ENCODE measurements at places on chromosomes 3 and 15.

- no peak for DNase-seq
Observed at GRCh38 chr15:39127925-39128617, 452.8 kb upstream of the THBS1 start.

- no peak for DNase-seq
Observed at GRCh38 chr15:38475361-38475760, 21.4 kb downstream of the FAM98B start.

- no peak for DNase-seq
Observed at GRCh38 chr3:197372047-197372661, 73.7 kb upstream of the DLG1 start.

GRCh38 chr3:117314441-117315150 lies 605.0 kb downstream of the TUSC7 start:
- no peak for DNase-seq

DNA sequence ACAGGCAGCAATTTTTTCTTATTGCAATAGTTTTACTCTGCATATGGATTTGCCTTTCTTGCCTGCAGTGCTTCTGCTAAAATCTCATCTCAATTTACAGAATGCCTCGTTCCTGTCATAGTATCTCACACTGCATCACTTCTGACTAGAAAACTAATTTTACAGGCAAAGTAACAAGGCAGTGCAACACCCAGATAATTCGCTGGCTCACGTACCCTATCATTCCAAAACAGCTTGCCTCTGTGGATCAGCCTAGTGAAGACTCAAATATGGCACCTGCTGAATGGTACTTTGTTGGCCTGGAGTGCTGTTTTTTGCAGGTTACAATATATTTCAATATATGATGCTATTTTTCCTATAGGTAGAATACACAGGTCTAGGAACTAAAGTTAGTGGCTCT lies 5.3 kb downstream of the EIF5A2 start:
- no peak for DNase-seq

DNA sequence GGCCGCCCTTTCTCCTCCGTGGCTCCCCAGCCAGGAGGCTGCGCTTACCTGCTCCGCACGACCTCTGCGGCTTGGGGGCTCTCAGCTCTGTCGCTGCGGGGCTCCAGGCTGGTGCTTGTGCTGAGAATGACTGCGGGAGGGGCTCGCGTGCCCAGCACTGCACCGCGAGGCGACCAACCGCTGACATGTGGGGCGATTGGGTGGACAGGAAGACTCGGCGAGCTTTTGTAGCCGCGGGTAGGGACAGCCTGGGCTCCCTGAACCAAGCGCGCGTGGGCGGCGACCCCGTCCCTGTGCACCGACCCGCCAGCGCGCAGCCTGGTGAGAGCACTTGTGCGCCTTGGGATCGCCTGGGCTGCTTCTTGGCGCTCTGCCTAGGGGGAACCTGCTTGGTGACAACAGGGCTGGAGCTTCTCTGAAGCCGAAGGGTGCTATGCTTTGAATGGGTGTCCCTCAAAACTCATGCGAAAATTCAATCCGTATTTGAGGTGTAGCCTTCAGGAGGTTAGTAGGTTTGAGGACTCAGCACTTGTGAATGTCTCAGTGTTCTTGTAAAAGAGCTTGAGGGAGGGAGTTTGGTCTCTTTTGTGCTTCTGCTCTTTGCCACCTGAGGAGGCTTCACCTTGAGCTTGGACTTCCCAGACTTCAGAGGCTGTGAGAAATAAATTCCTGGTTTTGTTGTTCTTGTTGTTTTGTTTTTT lies 50.4 kb downstream of the IL12A start:
- DNase-seq: peak; percentile 9

DNA sequence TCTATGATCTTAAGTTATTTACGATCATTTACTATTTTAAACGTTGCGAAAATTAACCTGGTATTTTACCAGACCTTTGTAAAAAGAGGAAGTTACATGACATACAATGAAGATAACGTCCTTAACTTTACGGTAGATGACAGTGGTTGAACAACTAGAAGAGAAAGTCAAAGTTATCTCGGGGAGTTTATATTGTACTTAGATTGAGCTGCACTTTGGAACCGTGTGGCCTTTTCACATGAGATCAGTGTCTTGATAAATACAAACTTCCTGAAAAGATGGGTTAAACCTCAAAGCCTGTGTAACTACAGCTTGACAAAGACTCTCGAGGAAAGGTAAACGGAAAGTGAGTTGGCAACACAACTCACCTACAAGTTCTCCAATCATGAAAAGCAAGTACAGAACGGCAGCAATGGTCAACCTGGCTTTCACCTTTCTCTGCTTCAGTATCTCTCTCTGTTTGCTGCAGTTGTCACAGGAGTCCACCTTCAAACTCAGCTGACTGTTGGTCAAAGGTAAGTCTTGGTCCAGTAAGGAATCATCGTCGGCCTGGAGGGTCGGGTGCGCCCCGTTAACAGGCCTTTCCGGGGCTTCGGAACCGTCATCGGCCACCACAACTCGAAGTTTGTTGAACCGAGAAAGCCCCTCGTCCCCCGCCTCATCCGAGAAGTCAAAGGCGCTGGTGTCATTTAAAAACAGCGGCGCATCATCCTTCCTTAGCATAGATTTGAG lies 793 bp downstream of the SLC30A4 start:
- no peak for DNase-seq

DNA sequence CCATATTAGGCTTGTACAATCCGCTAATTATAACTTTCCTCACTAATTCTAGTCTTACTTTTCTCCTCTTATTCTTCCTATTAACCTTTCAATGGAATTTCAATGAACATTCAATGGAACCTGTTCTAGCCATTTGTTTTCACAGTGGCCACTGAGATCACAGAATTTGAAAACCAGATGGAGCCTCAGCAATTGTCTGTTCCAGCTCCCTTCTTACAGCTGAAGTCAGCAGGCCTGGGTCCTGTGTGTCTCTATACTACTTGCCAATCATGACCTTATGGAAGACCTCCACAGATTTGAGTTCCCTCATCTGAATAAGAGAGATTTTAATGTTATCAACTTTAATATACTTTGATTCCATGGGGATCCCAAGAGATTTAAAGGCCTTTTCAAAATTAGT lies 36.6 kb downstream of the TJP1 start:
- no peak for DNase-seq

DNA sequence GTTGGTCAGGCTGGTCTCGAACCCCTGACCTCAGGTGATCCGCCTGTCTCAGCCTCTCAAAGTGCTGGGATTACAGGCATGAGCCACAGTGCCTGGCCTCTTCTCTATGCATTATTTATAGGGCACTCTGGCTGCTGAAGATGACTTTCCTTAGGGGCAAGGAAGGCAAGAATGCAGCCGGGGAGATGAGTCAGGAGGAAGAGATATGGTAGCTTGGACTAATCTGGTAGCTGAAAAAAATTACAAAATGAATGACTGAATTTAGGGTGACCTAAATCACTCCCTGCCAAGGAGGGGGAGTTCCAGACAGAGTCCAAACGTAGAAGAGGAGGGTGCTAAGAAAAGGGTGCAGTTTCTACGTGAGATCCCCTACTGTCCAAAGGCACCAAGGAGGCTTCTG lies 14.2 kb downstream of the RHCG start:
- no peak for DNase-seq

DNA sequence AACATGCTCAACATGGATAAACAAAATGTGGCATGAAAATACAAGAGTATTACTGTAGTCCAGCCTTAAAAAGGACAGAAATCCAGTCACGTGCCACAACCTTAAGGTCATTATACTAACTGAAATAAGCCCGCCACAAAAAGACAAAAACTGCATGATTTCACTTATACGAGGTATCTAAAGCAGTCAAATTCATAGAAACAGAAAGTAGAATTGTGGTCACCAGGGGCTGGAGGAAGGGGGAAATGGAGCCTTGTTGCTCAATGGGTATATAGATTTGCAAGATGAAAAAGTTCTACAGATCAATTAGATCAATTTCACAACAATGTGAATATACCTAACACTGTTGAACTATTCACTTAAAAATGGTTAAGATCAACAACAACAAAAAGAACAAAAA lies 7.4 kb downstream of the GLB1 start:
- no peak for DNase-seq

DNA sequence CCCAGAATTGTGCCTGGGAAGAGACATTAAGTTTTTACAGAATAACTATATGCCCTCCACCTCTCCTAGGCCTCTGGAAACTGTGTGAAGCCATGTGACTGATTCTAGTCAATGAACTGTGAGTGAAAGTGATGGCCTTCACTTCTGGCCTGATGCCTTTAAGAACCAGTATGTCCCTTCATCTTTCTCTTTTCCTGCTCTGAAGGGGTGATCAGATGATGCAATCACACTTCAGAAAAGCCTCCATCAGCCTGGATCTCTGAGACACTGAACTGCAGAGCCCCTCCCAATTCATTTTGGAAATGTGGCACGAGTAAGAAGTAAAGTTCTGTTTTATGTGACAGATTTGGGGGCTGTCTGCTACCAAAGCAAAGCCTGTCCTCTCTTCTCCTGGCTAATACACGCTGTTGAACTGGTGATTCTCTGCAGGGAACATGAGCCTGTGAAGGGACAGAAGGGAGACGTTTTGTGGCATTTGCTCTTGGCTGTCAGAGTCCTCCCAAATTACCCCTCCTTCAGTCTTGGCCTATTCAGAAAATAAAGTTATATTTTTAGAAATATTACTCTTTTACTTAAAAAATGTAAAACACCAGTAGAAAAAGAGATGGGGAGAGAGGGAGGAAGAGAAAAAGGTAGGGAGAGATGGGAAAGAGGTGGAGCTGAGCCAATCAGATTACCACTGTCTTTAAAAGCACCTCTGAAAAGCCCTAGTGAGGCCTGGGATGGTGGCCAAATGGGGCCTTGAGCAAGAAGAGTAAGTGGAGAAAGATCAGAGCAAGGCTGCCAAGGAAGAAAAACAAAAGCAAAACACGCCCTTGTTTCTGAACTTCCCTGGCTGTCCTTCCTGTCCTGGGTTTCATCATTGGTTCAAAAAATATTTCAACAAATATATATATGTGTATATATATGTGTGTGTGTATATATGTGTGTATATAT lies 40.9 kb upstream of the RYK start:
- DNase-seq: peak; percentile 38

DNA sequence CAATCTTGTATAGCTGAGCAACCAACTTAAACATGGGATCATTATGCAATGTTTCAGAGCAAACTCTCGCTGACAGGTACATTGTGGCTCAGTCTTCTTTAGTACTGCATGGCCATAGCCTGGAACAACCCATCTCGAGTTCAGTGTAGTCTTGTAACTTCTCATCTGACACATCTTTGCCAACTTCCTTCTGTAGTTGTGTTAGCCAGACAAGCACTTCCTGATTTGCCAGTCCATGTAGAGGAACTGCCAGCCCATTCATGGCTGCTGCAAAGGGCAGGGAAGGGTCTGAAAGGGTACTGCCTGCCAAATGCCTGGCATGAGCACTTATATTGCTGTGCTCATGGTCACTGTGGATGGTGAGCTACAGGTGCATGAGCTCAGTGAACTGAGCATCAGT lies 49.2 kb upstream of the CCDC54 start:
- DNase-seq: no peak

DNA sequence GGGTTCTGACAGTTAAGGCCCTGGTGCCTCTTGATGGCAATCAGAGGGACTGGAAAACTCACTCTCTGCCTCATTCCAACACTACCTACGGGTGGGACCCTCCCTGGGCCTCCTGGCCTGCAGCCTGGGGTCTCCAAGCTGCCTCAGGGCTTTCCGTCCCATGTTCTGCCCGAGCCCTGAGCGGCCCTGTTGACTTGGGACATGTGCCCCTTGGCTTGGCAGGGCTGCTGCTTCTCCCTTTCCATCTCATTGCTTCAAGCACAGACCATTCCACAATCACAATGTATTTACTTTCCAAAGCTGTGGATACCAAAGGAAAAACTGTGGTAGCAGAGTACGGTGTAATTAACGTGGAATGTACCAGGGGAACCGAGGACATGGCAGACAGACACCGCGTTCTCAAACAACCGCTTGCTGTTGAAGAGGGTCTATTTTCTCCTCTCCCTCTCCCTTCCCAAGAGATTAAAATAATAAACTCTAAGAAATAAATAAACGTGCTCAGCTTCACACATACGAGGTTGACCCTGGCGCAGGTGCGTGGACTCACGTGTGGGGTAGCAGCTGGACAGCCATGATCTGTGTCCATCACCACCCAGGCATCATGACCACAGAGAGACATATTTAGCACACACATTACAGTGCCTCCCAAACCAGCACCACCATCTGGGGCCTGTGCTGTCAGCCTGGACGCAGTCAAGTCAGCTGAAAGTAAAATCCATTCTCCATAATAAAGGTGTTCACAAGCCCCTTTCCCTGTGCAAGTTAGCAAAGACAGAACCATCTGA lies 172.0 kb downstream of the XXYLT1 start:
- no peak for DNase-seq

DNA sequence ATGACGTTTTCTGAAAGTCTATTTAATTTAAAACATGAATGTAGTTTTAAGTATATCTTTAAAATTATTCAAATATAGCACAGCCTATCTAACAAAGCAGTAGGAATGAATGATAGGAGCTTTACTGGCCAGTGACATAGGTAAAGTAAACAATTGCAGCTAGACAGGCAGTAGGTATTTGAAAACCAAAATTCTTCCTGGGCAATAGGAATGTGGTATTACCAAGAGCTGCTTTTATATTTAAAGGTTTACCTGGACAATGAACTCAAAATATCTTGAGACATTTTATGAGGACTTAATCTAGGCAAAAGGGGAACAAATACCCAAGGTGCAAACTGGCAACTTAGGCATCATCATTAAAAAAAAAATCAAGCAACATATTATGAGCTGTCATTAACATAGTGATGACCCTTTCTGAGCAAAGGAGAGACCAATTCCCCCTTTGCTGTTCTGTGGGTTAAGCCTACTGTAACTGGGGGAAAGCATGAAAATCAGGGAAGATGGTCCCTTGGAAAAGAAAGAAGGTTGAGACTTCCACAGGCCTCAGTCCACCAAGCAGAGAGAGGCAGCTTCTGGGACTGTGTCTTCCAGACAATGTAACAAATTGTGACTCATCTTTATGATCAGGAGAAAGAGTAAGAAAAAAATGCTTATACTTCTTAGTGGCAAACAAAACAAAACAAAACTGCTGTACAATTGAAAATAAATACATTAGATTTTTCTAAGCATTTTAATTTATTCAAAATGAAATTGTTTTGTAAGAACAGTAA lies 12.9 kb downstream of the ISL2 start:
- DNase-seq: no peak

DNA sequence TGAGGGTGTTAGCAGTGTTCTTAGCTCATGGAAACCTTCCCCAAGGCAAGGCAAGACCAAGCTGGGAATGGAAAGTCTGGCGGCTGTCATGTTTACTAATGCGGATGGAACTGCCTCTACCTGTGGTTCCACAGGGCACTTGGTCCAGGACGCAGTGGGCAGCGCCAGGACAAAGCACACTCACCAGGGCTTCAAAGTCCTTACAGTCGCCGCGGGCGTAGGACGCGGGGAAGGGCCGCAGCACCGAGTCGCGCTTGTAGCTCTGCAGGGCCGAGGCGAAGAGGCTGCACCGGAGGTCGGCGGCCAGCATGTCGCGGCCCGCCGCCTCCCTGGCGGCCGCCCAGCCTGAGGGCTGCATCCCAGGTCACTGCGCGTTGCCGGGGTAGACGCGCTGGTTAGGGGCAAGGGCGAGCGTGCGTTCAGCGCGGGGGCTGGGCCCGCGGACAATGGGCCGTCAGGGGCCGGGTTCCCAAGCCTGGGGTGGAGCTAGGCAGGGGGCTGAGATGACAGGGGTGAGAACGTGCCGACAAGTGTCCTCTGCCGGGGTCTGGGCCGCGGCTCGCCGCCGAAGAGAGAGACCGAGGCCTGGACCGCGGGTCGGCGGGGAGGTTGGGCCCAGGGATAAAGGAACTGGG lies 497 bp downstream of the PARP16 start:
- no peak for DNase-seq
